GM12878 (cell line): ENCODE measurements at places on chromosomes 3 and 15. TPM values are rescaled to one million over a fixed set of nuclear protein-coding genes. Genes with fewer than 3 reads are reported as not detected.

GRCh38 chr15:26937134-26937533 lies 33.8 kb upstream of the GABRG3 start:
- DNase-seq, result no peak

DNA sequence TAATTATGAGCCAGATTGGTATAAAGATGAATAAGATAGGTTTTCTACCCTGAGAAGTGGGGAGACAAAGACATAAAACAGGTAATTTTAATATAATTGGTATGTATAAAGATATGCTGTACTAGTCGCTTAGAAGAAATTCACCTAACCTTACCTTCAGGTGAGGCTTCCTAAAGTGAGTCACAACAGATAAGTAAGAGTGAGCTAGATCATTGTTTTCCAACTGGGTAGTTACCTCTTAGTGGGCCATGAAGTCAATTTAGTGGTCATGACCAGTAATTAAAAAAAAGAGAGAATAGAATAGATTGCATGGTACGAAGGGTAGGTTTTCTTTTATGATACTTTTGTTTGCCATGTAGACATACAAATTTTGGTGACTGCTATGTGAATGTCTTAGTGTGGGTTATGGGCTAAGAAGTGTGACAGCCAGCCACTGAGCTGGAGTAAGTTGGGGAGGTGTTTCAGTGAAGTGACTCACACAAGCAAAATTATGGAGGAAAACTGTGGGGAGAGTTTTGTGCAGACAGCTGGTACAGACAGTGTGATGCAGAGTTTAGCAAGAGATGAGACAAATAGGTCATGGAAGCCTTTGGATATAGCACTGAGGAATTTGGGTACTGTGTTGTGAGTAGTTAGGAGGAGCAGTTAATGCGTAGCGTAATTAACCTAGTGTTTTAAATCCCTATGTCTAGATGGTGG lies 8.2 kb downstream of the TRNT1 start:
- DNase-seq, result no peak

DNA sequence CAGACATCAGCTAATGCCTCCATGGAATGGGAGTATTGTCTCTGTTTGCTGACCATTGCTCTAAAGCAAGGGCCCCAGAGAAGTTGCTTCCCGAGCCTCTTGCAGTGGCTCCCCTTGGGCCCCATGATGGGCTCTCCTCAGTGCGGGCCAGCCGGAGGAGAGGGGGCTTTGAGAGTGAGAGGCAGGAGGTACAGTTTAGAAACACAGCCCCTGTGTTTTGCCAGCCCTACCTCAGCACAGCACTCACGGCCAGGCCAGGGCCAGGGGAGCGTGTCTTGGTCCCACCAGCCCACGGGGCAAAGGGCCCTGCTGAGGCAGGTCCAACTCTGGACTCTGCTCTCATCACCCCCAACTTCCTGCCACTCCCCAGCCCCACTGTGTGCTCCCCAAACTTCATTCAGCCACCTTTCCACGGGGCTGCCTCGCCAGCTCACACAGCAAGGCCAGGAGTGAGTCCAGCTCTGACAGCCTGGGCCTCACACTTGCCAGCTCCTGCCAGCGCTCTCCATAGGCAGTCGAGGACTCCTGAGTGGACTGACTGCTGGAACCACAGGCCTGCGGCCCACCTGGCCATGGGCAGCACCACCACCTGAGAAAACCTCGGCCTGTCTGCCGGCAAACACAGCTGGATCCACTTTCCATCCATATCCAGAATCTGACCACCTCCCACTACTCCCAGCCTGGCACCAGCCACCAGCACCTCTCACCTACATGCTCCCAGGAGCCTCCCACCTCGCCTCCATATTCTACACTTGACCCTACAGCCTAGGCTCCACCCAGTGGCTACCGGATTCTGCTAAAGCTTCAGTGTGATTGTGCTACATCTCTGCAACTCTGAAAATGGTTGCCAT lies 99.0 kb downstream of the TLE3 start:
- no peak for DNase-seq

DNA sequence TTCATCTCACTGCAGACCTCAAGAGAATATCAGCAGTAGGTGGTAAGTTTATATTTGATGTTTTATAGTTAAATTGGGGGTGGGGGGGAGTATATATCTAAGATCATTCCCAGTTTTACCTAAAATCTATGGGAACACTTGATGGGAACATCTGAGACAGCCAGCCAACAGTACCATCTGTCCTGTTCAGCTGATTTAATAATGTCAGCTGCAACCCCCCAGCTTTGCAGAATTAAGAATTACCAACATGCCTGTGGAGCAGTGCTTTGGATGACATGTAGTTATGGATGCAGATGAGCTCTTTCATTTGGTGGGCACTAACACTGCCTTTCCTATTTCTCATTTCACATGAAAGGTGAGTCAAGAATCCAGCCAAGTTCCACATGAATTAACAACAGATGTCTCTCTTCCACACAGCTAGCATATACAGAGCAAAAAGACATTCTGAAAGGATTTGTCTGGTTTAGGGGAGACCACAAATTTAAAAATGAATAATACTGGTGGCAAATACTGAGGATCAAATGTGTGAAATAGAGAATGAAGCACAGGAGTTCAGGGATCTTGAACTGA lies 76.2 kb downstream of the SETD5 start:
- DNase-seq, result no peak

- DNase-seq, result no peak
Measured at GRCh38 chr3:128009952-128010846, 42.0 kb upstream of the SEC61A1 start.

DNA sequence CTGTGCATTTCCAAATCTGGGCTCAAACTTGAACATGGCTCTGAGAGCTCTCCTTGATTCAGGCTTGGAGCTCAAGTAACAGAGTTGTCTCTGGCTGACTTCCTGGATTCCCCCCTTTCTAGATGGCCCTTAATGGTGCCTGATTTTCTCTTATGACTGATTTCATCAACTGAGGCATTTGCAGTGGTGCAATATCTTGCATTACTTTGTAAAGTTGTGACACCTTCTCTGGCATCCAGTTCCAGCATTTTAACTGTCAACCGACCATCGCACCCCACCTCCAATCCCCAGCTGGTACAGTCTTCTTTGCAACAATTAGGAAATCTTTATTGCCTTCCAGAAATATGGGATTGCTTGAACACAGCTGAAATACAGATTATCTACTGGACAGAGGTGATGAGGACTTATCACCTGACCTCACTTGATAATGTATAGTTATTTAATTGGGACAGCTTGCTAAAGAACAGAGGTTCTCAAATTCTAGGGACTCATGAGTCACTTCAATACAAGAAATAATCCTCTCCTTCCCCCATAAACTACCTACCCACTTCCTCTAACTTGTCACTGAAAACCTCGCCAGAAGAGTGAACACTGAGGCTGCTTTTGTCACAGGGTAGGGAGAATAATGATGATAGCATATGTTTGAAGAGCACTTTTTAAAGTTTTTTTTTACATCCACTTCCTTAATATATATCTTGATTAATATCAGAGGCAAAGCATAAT lies 41.8 kb downstream of the FILIP1L start:
- DNase-seq, result no peak

GRCh38 chr3:14796403-14797077 lies 22.2 kb upstream of the FGD5 start:
- DNase-seq, result no peak

DNA sequence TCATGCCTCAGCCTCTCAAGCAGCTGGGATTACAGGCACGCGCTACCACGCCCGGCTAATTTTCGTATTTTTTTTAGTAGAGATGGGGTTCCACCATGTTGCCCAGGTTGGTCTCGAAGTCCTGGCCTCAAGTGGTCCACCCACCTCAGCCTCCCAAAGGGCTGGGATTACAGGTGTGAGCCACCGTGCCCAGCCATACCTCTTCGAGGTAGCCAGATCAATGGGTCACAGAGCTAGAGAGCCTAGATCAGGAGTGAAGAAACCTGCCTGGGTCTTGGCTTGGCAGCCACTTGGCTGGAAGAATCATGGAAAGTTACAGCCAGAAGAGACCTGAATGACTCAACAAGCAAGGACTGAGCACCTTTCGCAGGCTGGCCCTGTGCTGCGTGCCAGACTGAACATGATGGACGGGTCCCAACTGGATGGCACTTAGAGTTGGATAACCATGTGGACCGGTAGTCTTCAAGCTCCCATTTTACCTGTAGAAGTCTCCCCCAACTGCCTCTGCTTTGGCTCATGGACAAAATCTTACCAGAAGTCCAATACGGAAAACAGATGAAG lies 29.7 kb downstream of the GNB5 start:
- DNase-seq, result no peak

- no peak for DNase-seq
Measured at GRCh38 chr15:74411686-74412085, 22.1 kb downstream of the SEMA7A start.

DNA sequence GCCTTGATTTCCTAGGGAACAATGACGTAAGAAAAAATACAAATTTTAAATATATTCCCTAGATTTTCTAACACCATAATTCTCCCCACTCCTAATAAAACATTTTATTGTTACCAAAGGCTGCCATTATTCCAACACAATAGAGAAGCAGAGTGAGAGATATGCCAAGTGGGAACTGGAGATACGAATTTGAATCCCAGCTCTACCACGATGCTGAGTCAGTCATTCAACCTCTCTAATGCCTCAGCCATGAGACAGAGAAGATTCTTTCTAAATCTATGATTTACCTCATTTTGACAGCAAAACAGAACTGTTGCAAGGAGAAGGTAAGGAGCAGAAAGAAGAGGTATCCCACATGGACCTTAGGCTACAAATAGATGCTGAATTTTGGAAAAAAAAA lies 112.5 kb downstream of the IGF2BP2 start:
- DNase-seq, result no peak

GRCh38 chr3:195815169-195815771 lies 3.5 kb upstream of the MUC4 start:
- DNase-seq, result no peak

DNA sequence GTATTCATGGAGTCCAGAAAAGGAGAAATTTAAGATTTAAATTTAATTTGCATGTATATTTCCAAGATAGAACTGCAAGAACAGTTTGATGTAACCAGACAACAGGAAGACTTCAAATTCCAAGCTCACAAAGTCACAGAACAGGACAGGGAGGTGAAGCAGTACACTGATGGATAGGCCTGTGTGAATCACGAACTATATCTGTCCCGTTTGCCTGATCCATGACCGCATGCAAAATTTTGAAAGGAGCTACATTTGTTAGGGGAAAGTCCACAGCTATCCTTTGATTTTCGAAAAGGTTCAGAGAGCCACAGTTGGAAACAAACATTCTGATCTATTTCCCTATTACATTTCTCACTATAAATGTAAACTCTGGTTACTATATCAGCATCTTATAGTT lies 79.5 kb upstream of the SLC12A8 start:
- no peak for DNase-seq

- no peak for DNase-seq
Measured at GRCh38 chr3:178255315-178255714, 280.9 kb upstream of the KCNMB2 start.

GRCh38 chr3:82773207-82773606 lies 1011.8 kb upstream of the GBE1 start:
- no peak for DNase-seq

DNA sequence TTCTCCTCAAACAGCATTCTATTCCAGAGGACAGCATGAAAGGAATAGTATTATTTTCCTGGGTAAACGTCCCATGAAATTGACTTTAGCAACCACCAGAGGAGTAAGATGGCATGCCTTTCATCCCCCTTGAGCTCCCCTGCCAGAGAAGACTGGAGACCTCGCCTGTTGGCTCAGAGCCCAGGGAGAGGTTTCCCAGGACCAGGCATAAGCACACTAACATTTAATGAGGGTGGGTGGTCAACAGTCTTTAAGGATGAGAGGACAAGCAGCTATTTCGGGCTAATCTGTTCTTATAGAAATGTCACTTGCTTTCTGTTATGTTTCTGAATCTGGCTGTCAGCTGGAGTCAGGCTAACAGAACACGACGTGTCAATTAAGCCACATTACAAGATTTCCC lies 390.5 kb downstream of the GABRG3 start:
- no peak for DNase-seq

DNA sequence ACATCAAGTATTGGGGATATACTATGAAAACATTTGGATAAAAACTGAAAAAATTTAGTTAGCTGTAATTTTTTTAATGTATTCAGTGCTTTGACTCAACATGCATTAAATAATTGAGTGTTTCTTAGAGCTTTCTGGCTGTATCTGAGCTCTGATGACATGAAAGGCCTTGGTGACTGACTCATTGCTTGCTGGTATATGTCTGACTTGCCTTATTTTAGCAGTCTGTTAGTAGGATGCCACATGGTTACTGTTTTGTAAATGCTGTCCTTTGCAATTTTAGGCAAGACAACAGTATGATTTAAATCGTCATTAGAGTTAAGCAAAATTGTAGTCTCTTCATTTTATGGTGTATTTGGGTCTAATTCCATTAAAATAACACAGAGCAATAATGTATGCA lies 199.2 kb downstream of the GHSR start:
- no peak for DNase-seq

- DNase-seq, result no peak
Measured at GRCh38 chr15:89845305-89845893, 30.7 kb upstream of the ANPEP start.

DNA sequence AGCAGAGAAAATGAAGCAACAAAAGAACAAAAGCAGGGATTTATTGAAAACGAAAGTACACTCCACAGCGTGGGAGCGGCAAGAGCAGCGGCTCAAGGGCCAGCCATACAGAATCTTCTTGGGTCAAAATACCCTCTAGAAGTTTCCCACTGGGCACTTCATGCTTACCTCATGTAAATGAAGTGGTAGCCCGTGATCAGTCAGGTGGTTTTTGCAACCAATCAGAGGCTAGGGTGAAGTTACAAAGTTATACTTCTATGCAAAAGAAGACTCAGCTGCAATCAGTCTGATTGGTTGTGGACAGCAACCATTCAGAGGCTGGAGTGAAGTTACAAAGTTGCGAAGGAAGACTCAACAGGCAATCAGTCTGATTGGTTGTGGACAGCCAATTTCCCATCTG lies 37.8 kb upstream of the TRH start:
- DNase-seq, result no peak

- no peak for DNase-seq
Measured at GRCh38 chr15:29244544-29244943, 25.1 kb downstream of the NSMCE3 start.

- no peak for DNase-seq
Measured at GRCh38 chr15:95492388-95493070, 838.0 kb upstream of the NR2F2 start.

GRCh38 chr3:44339181-44340057 lies 853 bp downstream of the TCAIM start:
- DNase-seq, result no peak

GRCh38 chr3:18401300-18401961 lies 23.7 kb downstream of the SATB1 start:
- no peak for DNase-seq

DNA sequence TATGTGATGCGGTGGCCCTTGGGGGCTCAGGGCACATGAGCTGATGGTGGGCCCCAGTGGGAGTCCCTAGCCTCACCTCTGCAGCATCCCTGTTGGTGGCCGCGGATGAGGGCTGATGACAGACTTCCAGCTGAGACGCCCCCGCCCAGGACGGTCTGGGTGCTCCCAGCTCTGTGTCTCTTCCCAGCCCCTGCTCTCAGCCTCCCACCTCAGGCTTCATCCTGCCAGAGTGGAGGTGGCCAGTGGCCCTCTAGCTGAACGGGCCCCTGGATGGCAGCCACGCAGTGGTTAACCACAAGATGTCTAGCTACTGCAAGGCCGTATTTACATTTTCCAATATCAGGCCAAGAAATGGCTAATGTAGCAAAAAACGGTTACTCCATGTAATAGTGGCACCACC lies 205.3 kb upstream of the LINGO1 start:
- no peak for DNase-seq

Gene CHRM5
- total RNA-seq, result not detected in 2 replicates

Gene NAA50
- total RNA-seq, result 99.9 and 111 TPM in 2 replicates

Gene GOLGA8R
- total RNA-seq, result 0.13 TPM in 1 of 2 replicates, not detected in the other

Gene MESP2
- not detected in 2 replicates for total RNA-seq

Gene ACKR2
- total RNA-seq, result 0.36 and 0.82 TPM in 2 replicates

Gene C3orf85
- total RNA-seq, result not detected in 2 replicates

Gene GRIP2
- total RNA-seq, result not detected in 2 replicates

Gene ZNF80
- not detected in 2 replicates for total RNA-seq
